ENCODE measurements at places on chromosomes 4 and X. TPM values are rescaled to one million over a fixed set of nuclear protein-coding genes. Genes with fewer than 3 reads are reported as not detected.

Gene CSAG2
- total RNA-seq = not detected

Gene XAGE2
- not detected for total RNA-seq

DNA sequence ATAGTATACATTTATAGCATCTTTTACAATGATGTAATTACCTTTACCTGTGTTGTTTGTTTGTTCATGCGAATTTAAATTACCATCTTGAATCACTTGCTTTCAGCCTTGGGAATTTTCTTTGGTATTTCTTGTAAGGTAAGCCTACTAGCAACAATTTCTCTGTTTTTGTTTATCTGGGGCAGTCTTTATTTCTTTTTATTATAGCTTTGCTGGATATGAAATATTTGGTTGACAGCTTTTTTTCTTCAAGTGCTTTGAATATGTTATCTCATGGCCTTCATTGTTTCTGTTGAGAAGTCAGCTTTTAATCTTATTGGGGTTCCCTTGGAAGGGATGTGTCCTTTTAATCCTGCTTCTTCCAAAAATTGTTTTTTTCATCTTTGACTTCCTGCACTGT lies 292.8 kb upstream of the EDA2R start:
- DNase-seq = no peak

DNA sequence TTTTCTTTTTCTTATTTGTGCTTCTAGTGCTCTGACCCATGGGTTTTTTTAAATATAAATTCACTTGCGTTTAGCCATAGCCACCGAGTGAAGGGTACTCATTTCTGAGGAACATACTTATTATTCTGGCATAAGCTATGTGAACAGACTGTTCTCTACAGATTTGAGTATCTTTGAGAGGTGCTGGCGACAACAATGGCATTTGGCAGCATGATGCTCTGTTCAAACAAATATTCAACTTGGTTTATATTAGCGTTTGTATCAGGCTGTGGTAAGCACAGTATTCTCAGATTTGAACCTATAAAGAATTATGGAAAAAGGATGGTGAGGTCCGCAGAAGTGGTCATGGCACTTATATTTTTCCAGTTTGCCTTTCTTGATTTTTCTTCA lies 108.7 kb upstream of the LIMCH1 start:
- DNase-seq = no peak

DNA sequence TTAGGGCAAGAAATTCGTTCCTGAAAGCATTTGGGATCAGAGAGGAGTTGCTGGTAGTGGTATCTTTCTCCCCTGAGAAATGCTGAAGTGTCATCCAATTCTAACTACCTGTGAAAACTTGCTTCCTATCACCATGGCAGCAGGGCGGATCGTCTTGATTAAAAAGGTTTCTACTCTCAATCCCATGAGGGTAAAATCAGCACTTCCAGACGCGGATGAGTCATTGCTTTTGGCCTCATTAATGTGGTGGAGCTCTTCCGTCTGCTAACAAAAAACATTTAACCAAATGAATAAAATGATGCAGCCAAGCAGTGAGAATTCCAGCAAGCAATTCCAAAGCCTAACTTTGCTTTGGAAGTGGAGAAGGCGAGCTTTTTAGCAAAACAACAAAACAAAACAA lies 325.6 kb downstream of the CAMK2D start:
- peak; percentile 44 for DNase-seq

GRCh38 chr4:127484117-127484516 lies 148.6 kb upstream of the INTU start:
- no peak for DNase-seq

- DNase-seq = no peak
Measured at GRCh38 chr4:186366326-186366725, 100.3 kb downstream of the F11 start.

DNA sequence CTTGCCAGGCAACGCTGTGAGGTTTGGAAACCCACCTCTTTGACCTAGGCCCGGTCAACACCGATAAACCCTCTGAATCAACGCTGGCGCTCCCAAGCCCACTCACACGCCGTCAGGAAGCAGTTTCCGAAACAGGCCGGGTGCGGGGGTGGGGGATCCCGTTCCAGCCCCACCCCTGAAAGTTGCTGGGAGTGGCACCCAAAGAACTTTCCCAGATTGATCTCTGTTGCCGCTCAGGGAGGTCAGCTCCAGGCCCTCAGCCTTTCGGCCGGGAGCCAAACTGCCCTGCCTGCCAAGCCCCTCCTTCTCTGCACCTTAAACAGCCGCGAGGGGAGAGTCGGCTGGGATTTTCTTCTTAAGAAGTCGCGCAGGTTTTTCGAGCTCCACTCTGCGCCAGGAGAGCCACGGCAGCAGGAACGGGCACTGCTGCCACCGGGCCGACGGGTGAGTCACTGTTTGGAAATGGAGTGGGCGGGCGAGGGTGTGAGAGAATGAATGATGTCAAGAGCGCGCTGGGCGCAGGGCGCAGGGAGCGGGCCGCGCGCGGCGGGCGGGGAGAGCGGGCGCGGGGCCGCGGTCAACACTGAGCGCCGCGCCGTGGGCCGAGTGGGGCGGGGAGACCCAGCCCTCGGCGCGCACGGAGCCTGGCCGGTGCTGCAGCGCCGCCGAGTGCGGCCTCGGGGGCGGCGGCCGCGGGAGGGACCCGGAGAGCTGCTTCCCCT lies at the start of gene SGMS2:
Gene SGMS2 (plus strand): TSS at position 583 of the 722 bp plus-strand sequence. CDS start 70,622 bp downstream, outside the sequence.
- peak; percentile 85 for DNase-seq

Gene PROM1
- not detected for total RNA-seq

- no peak for DNase-seq
Measured at GRCh38 chr4:3766036-3766784, at the start of gene ADRA2C. ADRA2C (plus strand) TSS chr4:3766385; CDS start chr4:3766607, 222 bp downstream.

DNA sequence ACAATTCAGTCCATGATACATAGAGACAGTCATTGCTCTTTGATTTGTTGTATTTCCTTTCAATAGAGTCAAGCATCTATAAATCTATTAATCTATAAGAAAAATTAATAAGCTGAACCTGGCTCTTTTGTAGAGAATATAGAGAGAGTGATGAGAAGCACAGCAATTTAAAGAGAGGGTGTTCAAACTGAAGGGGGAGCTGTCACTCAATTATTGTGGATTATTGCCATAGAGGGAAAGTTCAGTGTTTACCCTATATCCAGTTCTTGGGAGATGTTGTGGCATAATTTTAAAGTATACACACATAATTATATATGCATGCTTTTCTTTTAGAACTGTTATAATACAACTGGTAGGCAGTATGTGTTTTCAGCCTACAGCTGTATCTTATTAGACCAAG lies 1469.0 kb upstream of the PABPC4L start:
- DNase-seq = no peak

DNA sequence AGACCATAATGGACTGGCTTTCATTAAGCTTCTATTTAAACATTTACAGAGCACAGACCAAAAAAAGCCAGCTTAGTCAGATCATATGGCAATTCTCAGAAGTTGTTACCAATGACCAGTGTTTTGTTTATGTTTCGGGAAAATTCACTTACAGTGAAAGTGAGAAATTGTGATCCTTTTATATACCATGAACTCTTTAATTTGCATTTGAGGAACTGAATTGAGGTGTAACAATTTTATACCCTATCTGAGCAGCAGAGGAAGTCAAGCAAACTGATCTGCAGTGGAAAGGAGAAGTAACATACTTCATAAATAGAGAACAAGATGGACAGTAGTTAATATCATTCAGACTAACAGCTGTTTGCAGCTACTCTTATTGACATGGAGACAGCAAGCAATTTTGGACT lies 97.1 kb downstream of the TMA16 start:
- no peak for DNase-seq

DNA sequence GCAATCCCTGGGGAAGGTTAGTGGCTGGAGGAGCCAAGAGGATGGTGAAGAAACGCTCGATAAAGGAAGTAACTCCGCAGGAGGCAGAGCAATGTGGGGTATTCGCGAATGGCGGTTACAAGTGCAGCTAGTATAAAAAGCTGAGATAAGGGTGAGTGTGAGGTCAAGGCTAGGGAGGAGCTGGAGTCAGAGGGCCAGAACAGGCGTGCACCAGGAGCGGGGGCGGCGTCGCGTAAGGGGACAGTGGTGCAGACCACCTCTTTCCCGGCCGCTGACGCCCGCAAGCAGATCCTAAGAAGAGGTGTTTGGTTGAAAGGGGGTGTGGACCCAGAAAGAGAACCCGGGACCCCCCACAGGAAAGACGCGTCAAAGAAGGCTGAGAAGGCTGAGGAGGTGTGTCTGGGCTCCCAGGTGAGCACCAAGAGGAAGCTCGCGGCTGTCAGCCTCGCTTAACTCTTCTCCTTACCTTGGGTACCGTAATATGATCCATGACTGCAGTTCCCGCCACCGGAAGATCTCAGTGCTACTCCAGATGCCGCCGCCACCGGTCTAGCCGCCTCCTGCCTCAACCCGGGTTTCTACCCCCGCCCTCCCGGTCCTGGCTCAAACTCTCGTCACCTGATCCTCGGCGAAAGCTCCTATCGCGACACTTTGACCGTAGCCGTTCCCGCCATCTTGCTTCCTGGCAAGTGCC lies at the start of gene MTMR8:
Gene MTMR8 (minus strand): TSS at position 579 of the 694 bp plus-strand sequence. CDS start 89 bp downstream, at position 490.
- peak; percentile 25 for DNase-seq

DNA sequence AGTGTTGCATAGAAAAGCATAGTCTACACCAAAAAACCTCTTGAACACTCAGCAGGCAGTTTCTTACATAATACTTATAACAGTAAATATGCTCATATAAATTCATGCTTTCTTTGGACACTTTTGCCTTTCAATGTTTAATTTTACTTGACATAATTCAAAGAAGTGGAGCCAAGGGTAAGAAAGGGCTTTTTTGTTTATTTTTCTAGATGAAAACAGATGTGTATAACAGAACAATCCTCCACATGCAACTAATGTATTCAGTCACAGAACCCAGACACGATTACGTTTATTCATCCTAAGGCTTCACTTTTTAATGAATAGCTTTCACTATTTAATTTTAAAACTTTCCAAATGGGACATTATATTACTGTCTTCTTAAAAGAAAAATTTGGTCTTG lies 58.0 kb upstream of the PTPN13 start:
- DNase-seq = no peak

DNA sequence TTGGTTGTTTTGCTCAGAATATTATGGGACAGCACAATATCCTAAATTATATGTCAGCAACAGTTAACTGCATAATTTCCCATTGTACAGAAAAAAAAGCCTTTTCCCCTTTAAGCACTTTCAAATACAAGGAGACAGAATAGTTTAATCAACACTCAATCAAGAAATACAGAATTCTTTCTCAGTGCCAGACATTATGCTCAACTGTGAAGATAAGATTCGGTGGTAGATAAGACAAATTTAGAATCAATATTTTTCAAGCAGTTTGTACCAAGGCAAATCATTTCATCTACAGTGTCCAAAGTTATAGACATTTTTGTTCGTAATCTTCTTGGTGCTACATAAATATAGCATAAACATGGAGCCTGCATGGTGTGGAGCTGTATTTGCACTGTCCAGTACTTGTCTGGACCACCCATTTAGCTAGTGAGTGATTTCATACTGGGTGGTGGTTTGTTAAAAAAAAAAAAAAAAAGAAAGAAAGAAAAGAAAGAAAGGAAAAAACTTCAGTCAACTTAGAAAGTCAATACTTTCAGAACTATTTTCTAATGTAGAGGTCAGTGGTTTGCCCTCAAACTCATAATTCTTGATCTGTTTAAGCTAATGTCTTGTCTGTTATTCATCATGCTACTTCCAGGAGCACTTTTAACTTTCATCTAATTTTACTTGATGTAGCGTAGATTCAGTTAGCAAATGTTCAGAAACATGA lies 522.9 kb downstream of the FAT4 start:
- DNase-seq = no peak

DNA sequence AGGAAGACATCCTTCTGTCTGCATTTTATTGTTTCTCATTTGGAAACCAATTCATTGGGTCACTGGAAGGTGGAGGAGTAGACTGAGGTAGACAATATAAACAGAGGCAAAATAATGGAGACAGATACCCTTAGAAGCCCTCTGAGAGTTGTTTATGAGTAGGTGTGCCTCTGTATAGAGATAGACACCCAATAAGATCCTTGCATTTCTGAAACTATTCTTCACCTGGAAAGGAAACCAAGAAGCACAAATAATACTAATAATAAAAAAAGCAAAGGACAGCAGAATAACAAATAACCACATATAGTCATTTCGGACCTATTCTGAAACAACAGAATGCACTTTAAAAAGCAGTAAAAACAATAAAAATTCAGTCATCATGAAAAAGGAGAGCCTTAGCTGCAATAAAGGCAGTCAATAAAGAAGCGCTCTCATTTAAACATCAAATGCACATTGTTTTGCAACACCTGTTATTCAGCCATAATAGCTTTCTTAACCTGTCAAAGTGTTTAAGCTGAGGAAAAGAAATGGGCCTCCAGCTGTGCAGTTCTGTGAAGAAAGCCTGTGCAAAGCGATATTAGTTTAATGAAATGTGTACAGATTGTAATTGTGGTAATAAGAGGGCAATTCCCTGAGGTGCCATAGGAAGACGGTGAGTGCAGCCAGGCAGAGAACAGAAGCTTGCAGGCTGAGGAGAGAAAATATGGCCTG lies 904.2 kb downstream of the STPG2 start:
- no peak for DNase-seq

Gene PAGE4
- not detected for total RNA-seq

DNA sequence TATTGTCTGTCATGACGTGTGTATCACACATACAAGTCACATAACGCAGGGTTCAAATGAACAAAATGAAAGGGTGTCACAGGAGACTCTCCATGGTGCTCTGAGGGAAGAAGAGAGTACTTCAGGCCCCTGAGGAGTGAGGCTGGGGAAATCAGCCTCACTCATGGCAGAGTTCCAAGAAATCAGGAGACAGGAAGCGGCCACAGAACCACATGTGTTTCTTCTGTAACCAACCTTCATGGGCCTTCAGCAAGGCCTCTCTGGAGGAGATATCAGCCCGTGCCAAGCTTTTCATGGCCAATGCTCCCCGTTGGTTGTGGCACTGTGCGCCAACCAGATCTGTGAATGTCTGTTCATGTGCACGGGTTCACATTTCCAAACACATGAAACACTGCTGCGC lies 76.0 kb downstream of the NAT8L start:
- no peak for DNase-seq

Gene TMEM35A
- total RNA-seq = not detected

- DNase-seq = no peak
Measured at GRCh38 chr4:128354205-128354821, 66.7 kb upstream of the PGRMC2 start.

DNA sequence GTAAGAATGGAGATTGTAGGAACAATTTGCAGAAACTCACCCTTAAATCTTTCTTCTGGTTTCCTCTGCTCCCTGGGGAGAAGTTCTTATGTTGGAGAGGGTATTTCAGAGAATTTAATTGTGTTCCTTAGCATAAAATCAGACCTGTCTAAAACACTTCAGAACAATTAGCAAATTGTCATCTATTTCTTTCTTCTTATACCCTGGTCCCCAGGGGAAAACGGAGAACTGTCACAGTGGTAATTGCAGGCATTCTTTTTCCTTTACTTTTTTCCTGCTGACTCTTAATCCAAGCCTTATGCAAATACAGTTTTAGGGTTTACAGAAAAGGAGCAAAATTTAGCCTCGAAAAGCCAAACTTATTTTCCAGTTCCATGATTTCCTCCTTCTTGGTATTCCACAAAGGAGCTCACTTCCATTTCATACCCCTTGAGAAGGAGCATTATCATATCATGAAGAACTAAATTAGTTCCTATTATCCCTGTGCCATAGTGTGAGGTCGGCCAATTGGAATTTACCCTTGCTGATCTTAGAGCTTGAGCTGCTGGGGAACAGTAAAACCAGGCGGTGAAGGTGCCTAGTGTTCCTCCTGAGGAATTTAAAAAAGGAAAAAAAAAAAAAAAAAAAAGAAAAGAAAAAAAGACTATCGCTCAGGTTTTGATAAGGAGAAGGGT lies 173.8 kb downstream of the IL15 start:
- no peak for DNase-seq

Gene PAGE2B
- not detected for total RNA-seq

GRCh38 chrX:44828008-44828605 lies 15.7 kb upstream of the DUSP21 start:
- no peak for DNase-seq
